ENCODE measurements at places on chromosomes 7 and 10. TPM values are rescaled to one million over a fixed set of nuclear protein-coding genes. Genes with fewer than 3 reads are reported as not detected.

Gene HTR7
- 20.2 TPM for total RNA-seq

GRCh38 chr7:101093906-101094305 is 8.6 kb downstream of the TRIM56 start:
- peak; percentile 65 for DNase-seq

- peak; percentile 12 for DNase-seq
These were observed 350.9 kb downstream of the ANKRD30A start for GRCh38 chr10:37476285-37476684.

Gene UPK3B
- 4.0 TPM for total RNA-seq

Gene SPRN
- 3.7 TPM for total RNA-seq

- no peak for DNase-seq
These were observed 34.6 kb upstream of the CDH23 start for GRCh38 chr10:71362141-71362540.

Gene CALML3
- 173 TPM for total RNA-seq

- no peak for DNase-seq
These were observed 764.6 kb downstream of the PHTF2 start for GRCh38 chr7:78563191-78563590.

- no peak for DNase-seq
These were observed 64.3 kb downstream of the RGS10 start for GRCh38 chr10:119478111-119478802.

- no peak for DNase-seq
These were observed 77.0 kb downstream of the PFKFB3 start for GRCh38 chr10:6279540-6280267.

Gene HSPA12A
- 10.8 TPM for total RNA-seq

Gene CELF2
- total RNA-seq = 2.5 TPM

GRCh38 chr7:73879977-73880681 is 19.2 kb downstream of the TMEM270 start:
- no peak for DNase-seq

DNA sequence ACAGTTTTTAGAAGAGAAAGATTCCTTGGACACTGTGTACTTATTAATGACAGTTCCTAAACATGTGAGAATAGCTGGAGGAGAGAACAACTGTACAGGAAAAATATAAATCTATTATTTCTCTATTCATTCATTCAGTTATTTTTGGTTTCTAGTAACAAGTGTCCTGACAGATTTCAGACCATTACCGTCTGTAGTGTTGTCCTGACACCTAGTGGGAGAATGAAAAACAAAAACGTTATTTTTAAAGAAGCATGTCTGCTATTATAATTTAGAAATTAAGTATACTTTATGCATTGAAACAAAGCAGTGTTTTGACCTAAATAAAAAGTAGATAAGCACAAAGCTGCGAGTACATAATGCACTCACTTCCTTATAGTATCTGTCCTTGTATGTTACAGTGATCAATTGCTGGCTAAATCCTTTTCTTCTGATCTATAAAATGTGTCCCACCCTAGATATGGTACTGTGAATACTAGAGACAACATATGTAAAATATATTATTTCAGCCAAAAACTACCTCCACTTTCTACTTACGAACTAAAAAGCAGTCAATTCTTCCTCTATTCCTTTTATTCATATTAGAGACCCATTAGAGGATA is 575.6 kb downstream of the ARL4A start:
- peak; percentile 10 for DNase-seq

DNA sequence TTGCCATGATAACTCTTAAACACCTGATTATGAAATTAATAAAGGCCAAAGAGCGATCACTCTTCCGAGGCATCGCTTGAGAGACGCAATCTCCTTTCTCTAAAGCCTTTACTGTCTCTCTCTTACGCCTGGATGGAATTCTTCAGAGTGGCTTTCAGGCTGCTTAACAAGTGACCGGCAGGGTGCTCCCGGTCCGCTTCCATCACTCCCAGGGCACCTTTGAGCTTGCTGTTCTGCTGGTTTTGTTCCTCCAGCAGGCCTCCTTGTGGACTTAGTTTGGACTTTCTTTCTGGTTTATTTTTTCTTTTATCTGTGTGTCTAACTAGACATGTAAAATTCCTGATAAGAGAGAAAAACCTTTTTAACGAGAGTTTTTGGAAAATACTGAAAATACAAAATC is 60.9 kb downstream of the MRPL32 start:
- no peak for DNase-seq

- DNase-seq = peak; percentile 83
These were observed 171.3 kb upstream of the ITGB1 start for GRCh38 chr10:33129141-33129995.

DNA sequence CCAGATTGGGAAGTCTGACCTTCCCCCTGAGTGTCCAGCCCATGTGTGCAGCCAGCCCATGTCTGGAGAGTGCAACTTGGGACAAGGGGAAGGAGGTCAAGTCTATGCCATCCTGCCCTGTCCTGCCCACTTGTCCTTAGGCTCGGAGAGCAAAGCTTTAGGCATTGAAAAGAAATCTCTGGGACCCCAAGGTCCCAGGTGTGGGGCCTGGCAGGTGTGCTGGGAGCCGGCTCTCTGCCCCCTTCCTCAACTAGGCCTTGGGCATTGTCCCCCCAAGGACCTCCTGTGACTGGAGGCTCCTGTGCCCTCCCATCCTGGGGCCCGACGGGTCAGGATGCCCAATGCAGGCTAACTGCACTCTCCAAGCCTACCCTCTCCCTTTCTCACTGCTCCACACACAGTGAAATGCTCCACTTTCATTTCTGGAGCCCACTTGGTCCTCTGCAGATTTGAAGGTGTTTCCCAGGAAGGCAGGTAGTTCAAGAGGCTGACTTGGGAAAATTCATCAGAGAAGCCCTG is 124.7 kb downstream of the PTPN20 start:
- DNase-seq = no peak

- DNase-seq = no peak
These were observed 24.1 kb downstream of the UBE2D1 start for GRCh38 chr10:58358947-58359346.

Gene SLC39A12
- not detected for total RNA-seq

- no peak for DNase-seq
These were observed 96.3 kb downstream of the RNF216 start for GRCh38 chr7:5685205-5685604.

Gene SLC37A3
- total RNA-seq = 36.2 TPM

Gene SEC31B
- 6.3 TPM for total RNA-seq

DNA sequence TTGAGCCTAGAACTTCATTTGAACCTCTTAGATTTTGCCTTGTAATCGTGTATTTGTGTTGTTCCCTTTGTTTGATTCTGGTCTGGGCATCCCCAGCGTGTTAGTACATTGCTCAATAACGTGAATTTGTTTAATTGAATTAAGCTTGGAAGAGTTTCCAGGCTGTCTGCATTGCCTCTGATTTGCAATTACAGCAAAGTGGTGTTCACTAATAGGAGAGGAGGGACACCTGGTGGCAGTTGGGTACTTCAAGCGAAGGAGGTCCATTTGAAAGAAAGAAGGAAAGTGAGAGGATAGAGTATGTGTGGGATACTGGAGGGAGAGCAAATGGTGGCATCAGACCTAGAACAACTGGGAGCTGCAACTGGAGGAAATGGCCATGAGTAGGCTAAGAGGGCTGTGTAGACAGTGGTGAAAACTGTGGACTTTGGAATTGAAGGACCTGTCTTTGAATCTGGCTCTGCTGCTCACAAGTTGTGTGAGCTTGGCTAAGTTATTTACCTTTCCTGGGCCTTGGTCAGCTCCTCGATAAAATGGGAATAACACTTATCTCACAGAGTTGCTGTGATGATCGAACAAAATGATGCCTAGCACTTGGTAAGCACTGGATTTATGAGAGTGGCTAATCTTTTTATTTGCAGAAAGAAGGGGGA is 15.1 kb downstream of the LSMEM1 start:
- DNase-seq = peak; percentile 64

Gene TSPAN12
- total RNA-seq = 0.29 TPM

Gene CD36
- total RNA-seq = 0.50 TPM

DNA sequence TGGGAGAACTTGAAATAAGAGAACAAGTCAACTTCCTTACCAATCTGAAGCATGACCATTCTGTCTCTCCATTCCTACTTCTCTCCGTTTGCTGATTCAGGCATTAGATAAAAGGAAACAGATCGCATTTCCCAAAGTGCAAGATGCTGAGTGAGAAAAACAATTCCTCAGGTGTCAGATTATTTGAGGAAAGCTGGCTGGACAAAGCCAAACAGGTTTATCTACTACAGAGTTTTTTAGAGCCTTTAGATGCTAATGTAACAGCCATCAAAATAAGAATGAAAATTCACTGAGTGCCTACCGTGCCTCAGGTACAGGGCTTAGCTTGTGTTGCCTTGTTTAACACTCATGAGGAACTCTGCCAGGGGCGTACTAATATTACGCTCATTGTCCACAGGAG is 135.9 kb upstream of the MBL2 start:
- DNase-seq = no peak

- peak; percentile 29 for DNase-seq
These were observed 274.7 kb upstream of the HGF start for GRCh38 chr7:82044497-82045080.

- no peak for DNase-seq
These were observed 64.9 kb upstream of the PPIF start for GRCh38 chr10:79282388-79282787.

Gene CYP3A7
- total RNA-seq = not detected

GRCh38 chr7:1640376-1641172 is 29.5 kb upstream of the ELFN1 start:
- no peak for DNase-seq

GRCh38 chr7:158910254-158911053 is 54.1 kb downstream of the DYNC2I1 start:
- no peak for DNase-seq

DNA sequence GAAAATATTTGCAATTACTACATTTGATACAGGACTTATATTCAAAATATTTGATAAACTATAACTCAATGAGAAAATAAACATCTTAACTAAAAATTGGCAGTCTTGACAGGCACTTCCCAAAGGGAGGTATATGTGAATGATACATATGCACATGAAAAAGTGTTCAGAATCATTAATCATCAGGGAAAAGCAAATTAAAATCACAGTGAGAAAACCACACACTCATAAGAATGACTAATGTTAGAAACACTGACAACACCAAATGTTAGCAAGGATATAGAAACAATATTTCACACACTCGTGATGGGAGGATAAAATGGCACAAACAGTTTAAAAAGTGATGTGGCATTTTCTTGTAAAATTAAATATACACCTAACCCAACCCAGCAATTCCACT is 4.1 kb upstream of the VPS26A start:
- DNase-seq = peak; percentile 52
